ENCODE measurements at places on chromosomes 6 and 20.

- no peak for DNase-seq
Observed at GRCh38 chr20:62132421-62132820, 10.1 kb downstream of the LSM14B start.

GRCh38 chr6:6508643-6509042 lies 79.9 kb upstream of the LY86 start:
- no peak for DNase-seq

- peak; percentile 67 for DNase-seq
Observed at GRCh38 chr6:56688521-56688920, 45.8 kb upstream of the DST start.

GRCh38 chr6:111710911-111711310 lies 105.2 kb upstream of the TRAF3IP2 start:
- no peak for DNase-seq

GRCh38 chr20:16505894-16506293 lies 67.4 kb downstream of the KIF16B start:
- no peak for DNase-seq

GRCh38 chr20:41167481-41168253 lies 30.3 kb downstream of the PLCG1 start:
- no peak for DNase-seq

GRCh38 chr6:102944475-102944874 lies 1551.0 kb downstream of the GRIK2 start:
- DNase-seq, result no peak

All from epithelial cell of esophagus (primary cell).